ENCODE measurements at places on chromosomes 16 and 17. TPM values are rescaled to one million over a fixed set of nuclear protein-coding genes. Genes with fewer than 3 reads are reported as not detected.

DNA sequence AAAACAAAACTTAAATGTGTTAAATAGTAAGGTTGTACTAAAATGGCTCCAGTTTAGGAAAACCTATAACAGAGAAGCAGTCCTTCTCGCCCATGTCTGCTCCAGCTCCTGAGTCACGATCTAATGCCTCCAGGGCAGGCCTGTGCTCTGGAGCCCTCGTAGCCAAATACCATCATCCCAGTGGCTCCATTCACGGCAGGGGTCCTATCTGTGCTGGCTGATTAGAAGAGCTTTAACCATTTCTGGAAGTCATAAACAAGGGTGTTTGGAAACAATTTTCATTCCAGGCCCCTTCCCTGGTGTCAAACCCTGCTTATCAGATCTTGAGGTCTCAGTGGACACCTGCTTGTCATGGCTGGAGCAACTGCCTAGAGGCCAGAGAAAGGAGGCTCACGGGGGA, 336.9 kb downstream of the SOX9 start:
- no peak for DNase-seq

GRCh38 chr16:29307598-29308507, 98.7 kb downstream of the NPIPB11 start:
- no peak for DNase-seq

GRCh38 chr17:43823350-43824084, 9.4 kb downstream of the MPP3 start:
- DNase-seq = no peak

DNA sequence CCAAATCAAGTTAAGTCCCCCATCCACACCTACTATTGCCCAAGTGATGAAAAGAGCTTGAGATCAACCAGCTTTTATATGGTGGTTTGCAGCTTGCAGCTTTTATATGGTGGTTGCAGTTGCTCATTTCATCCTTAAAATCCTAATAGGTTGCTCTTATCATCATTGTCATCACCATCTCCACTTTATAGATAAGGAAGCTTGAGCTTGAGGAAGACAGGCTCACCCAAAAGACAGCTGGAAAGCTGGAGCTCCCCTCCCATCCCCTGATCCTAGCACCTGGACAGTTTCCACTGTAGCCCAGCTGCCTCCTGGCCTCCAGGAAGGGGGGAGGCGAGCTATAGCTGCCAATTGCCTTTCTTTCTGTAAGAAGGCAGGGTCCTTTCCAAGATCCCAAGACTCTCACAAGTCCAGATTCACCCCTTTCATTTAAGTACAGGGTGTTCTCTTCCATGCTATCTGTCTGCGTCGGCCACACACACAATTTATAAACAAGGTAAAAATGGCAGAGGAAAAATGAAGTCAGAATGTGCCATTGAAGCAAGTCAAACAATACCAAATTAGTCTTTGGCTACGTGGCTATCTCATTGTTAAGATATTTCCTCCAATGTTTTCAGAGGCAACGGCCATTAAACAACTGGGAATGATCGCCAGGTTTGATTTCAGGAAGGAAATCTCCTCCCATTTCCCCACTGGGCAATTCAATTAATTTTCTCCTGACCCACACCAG, 63.3 kb downstream of the PECAM1 start:
- DNase-seq = no peak

The ERN2 gene
- not detected for polyA plus RNA-seq

The CHST5 gene
- polyA plus RNA-seq = not detected

Measured in naive thymus-derived CD4-positive, alpha-beta T cell (primary cell).